ENCODE measurements at places on chromosomes 5 and 9. TPM values are rescaled to one million over a fixed set of nuclear protein-coding genes. Genes with fewer than 3 reads are reported as not detected.

The CARTPT gene
- not detected for total RNA-seq

The PCDHB2 gene
- total RNA-seq, result 2.3 TPM

The SLC6A3 gene
- total RNA-seq, result 0.10 TPM

The NRG2 gene
- 0.90 TPM for total RNA-seq

All from posterior vena cava (tissue), 2 donors.